Fibroblast of mammary gland (primary cell): ENCODE measurements at places on chromosomes 7 and 10.

- no peak for DNase-seq
Observed at GRCh38 chr10:65846541-65846940, 1079.3 kb upstream of the LRRTM3 start.

DNA sequence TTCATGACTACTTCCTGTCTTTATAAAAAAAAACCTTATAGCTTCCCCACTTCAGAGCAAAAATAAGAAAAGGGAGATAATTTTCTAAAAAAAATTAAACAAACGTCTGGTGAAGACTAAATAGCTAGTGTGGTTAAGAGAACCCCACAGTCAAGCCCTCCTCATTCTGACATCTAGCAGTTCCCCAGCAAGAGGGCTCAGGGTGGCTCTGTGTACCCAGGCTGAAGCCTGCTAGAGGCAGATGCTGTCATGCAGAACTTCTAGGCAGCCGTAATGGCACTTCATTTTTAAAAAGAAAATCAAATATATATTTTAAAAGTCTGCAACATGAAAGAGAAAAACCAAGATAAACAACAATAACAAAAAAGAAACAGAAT lies 223.1 kb upstream of the KLF14 start:
- no peak for DNase-seq

DNA sequence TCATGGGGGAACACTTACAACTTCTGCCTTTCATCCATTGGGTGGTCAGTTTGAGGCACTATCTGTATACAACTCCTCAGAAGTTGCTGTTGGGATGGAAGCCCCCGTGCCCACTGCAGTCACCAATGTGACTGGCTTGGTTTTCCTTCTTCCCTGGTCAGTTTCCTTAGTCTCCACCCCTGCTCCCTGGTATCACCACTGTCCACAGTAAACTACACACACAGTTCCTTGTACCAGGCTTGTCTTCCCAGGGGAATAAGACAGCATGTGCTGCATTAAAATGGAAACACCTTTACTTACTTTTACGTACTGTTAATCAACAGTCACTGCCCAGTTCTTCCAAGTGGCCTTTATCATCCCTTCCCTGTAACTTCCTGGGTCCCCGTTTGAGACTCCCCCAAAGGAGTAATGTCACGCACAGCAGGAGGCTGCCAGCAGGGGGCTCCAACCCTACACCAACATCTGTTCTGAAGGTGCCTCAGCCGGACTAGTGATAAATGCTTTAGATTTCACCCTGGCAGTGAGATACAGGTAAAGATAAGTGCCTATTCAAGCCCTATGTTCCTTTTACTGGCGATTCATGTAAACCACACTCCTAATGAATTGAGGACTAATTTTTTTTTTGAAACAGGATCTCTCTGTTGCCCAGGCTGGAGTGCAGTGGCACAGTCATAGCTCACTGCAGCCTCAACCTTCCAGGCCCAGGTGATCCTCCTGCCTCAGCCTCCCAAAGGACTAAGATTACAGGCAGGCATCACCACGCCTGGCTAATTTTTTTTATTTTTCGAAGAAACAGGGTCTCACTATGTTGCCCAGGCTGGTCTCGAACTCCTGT lies 45.3 kb upstream of the PIK3AP1 start:
- DNase-seq = peak; percentile 52

- no peak for DNase-seq
Observed at GRCh38 chr10:94397549-94398370, 4.6 kb upstream of the TBC1D12 start.

GRCh38 chr10:29127037-29127700 lies 161.7 kb upstream of the LYZL1 start:
- DNase-seq = no peak

GRCh38 chr10:123772645-123773508 lies 106.7 kb downstream of the GPR26 start:
- peak; percentile 3 for DNase-seq

GRCh38 chr10:69004821-69005220 lies 16.2 kb downstream of the KIFBP start:
- DNase-seq = peak; percentile 72

DNA sequence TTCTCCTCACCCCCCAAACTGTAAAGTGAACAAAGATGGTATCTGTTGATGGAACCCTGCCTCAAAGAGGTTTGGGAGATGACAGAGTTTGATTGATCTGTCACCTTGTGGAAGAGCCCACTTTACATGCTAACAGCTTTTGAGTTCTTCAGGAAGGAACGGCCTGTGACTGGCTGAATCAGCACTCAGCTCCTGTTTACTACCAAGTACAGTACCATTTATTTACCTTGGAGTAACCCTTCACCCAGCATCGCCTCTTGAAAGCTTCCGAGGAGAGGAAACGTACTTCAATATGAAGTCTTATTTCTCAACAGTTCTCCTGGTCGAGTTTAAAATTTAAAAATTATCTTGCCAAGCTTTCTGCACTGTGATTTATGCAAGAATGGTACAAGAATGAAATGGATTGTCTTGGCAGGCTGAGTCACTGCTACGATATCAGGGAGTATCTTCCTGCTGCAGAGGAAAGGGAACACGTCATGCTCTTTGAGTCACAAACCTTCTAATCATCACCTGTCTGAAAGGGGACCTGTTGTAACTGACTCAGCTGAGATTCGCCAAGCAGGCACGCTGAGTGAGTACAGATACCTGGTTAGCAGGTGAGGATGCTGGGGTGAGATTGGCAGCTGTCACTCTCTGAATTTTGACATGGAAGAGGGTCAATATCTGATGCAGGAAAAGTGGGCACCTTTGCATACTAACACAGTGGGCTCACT lies 30.1 kb downstream of the KLF6 start:
- peak; percentile 96 for DNase-seq

DNA sequence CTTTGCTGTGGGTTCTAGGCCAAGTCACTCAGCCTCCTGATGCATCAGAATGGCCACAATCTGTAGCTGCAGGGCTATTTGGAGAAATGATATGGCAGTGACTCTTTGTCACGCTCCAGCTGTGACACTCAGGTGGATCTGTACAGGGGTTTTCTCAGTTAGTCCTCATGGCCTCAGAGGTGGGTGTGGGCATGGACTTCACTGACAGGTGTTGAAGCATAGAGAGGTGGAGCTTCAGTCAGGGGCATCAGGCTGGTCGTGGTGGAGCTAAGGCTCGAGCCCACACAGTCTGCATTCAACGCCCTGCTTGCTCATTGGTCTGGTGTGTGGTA lies 21.2 kb downstream of the PALD1 start:
- DNase-seq = no peak

GRCh38 chr10:129279446-129280154 lies 187.4 kb upstream of the MGMT start:
- DNase-seq = no peak
